ENCODE measurements at places on chromosomes 12 and 14. TPM values are rescaled to one million over a fixed set of nuclear protein-coding genes. Genes with fewer than 3 reads are reported as not detected.

The GLS2 gene
- total RNA-seq: under 0.01 TPM

The ERP27 gene
- not detected for total RNA-seq

The LMBR1L gene
- total RNA-seq: 32.1 TPM

The CLEC1A gene
- total RNA-seq: not detected

The MAGOHB gene
- total RNA-seq: 26.1 TPM

The STAT2 gene
- 79.9 TPM for total RNA-seq

The AICDA gene
- not detected for total RNA-seq
